Stimulated activated CD4-positive, alpha-beta T cell treated with anti-CD3 and anti-CD28 coated beads, Interleukin-4, amount 100 ng/mL, for 24 hours (primary cell): ENCODE measurements at places on chromosomes 3 and 15.

DNA sequence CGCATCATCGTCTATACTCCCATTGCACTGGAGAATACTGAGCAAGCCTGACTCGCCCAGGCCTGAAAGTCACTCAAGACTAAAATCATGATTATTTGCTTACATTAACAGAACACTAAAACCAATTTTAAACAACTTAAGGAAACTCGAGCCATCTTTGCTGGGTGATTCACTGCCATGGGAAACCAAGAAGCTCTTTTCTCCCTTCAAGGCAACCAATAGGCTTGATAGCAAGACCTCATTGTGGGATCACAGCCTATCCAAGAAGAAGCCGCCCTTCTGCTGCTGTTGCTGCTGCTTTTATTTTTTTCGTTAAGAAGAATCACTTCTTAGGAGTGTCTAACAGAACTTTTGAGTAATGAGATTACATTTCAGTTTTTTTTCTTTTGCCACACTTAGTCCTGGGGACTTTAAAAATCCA, 479.4 kb downstream of the FOXP1 start:
- DNase-seq: no peak

GRCh38 chr15:55256281-55257011, 33.2 kb downstream of the RAB27A start:
- no peak for DNase-seq

- no peak for DNase-seq
These were observed 278.4 kb upstream of the ZPLD1 start for GRCh38 chr3:102156426-102156825.

DNA sequence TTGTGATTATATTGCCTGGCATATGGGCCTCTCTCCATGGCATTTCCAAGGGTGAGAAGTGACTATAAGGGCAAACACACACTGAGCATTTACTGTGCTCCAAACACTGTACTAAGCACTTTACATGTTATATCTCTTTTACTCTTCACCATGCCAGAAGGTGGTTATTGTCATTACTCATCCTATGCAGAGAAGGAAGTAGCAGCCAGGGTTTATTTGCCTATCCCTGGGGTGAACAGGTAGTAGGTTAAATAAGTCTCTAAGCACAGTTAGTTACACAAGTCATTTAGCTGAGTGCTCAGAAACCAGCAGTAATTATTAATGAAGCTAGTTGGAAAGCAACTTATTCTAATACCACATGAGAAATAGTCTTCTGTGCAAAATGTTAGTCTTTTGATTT, 109.9 kb upstream of the SYNPR start:
- DNase-seq: no peak

DNA sequence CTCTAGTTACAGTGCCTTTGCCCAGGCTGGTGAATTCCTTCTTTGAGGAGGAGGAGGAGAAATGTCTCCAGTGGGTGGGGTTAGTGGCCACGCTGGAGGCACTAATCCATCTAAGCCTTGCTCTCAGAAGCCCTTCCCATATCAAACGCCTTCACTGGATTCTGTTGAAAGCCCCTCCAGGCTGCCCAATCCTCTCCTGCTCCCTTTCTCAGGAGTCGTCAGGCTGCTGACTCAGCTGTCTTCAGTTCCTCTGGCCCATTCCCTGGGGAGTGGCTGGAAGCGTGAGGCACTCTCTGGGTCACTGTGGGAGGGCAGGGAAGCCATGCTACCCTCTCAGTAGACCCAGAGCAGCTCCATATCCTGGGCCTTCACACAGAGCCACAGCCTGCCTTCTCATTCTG, 2.7 kb downstream of the AP2M1 start:
- no peak for DNase-seq

DNA sequence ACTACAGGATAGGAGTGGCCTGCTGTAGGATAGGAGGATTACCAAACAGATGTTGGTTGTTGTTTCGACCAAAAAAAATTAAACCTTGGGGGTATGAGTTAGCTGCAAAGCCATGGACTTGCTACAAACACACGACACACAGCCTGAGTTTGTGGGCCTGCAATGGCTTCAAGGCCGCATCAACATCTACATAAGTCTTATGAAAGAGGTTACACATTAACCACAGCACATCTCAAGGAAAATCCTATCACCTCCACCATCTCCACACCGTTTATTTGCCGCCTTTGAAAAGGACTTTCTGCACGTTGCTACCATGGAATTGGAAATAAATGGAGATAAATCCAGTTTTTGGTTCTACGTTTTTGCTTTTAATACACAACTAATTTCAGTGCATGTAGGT, 23.0 kb downstream of the LRIG1 start:
- DNase-seq: no peak

GRCh38 chr3:100008081-100008698, 106.1 kb downstream of the FILIP1L start:
- no peak for DNase-seq

DNA sequence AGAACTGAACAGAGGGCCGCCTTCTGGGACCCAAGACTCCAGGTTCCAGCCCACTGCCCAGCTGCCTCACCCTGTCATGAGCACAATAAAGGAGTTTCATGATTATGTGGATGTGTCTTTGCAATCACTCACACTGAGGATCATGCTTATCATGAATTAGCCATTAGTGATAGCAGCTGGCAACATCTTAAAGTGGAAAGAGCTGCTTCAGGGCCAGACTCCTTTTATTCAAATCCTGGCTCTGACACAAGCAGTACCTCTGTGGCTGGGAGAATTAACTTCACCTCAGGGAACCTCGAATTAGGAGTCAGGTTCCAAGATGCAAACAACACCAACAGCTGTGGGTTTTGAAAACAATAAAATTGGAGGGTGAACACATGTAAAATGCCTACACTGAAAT, 6.6 kb upstream of the SCAP start:
- no peak for DNase-seq

DNA sequence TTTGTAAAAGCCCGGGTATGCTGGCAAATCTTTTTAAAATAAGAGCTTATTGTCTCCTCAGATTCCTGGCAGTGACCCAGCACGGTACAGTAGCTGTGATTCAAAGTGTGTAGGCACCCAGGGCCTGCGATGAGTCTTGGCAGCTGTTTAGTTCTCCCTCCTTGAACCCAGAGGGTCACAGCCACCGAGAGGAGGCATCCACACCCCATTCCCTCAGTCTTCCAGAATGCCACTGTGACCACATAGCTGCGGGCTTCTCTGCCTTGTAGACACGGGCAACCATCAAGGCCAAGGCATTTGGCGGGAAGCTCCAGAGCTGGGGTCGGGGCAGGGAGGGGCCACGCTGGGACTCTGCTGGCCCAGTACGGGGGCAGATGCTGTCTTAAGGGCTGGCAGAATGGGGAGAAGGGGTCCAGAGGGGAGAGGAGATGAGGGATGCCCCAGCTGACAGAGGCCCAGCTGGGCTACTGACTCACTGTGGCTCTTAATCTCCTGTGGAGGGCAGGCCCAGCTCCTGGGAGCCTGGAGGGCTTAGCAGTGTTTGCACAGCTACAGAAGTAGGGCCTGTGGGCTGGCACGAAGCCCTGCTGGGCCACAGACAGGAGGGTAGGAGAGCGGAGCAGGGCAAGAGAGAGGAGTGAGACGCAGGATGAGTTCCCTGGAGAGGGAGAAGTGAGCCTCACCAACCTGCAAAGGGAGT, 68.8 kb upstream of the DLG1 start:
- no peak for DNase-seq

DNA sequence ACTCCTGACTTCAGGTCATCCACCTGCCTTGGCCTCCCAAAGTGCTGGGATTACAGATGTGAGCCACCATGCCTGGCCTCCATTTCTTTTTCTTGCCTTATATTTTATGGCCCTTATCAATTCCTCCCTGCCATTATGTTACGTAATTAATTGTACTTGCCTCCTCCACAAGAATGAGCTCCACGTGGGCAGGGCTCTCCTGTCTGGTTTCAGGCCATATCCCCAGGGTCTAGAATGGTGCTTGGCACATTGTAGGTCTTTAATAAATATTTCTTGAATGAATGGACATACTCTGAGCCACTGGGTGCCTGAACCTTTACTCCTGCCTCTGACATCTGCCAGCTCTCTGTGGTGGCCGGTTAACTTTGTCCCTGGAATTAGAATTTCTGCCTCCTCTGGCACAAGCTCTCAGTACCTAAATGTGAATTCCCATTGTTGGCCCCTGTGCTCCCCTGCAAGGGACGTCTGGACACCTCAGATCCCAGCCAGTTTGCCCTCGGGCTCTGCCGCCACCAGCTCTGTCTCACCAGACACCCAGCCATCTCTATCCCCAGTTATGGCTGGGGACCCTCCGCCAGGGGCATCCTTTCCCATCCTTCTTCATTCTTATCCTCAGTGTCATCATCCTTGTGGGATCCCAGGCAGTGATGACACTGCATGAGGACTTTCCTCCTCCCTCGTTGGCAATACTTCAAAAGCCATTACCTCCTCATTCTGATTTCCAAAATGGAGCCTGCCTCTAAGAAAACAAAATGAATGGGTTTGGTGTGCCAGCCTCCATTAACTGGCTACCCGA, 165.6 kb upstream of the SMAD3 start:
- DNase-seq: no peak

DNA sequence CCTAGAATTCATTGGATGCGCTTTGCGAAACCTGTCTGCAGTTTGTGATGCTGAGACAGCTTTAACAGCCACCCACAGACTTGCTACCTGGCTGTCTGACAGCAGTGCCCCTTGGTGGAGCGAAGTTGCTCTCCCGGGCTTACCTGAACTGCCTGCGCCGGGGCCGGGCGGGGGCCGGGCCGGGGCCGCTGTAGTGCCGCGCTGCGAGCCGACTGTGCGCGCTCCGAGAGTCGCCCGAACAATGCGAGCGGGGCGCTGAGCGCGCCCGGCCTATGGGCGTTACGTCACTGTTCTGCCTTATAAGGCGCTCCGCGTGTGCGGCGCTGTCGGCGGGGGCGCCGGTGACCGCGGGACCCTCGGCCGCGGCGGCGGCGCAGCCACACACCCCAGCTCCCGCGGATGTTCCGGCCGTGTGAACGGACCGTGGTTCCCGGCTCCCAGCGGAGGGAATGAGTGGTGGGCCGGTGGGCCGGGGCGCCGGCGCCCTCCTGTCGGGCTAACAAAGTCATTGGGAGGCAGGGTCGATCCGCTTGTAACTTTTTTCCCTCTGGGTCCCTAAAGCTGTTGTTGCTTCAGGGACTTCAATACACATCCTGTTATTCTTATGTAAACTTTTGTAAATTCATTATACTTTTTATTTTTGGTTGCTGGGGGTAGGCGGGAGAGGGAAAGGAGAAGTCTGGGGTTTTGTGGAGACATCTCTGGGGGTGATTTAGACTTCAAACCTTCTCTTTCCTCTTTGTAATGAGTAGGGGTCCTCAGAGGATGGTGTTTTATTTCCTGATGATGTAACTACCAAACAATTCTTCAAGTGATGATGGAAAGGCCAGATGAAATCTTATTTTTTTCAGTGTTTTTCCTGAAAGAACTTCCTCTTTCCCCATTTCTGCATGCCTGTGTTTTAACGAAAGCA, 58.5 kb downstream of the CMSS1 start:
- DNase-seq: peak; percentile 55

GRCh38 chr15:85581495-85581894, 201.1 kb downstream of the AKAP13 start:
- DNase-seq: peak; percentile 30

GRCh38 chr3:126448136-126448892, 27.4 kb downstream of the ZXDC start:
- DNase-seq: no peak

- no peak for DNase-seq
These were observed 50.7 kb downstream of the PROS1 start for GRCh38 chr3:93923006-93923405.

DNA sequence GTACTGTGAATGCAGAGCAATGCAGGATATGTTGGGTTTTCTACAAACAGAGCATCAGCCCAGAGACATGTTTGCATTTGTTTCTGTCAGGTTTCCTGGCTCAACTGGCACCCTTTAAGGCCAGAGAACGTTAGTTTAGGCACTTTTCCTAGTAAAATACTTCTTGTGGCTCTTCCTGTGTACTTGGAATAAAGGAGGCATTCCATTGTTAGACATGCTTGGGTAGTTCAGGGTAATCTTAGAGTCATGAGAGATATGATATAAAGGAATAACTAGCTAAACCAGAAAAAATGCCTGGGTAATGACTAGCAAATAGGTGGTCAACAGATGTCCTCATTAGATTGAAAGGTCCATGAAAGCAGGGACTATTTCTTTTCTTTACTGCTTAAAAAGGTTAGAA, 60.4 kb upstream of the RBM5 start:
- DNase-seq: no peak

DNA sequence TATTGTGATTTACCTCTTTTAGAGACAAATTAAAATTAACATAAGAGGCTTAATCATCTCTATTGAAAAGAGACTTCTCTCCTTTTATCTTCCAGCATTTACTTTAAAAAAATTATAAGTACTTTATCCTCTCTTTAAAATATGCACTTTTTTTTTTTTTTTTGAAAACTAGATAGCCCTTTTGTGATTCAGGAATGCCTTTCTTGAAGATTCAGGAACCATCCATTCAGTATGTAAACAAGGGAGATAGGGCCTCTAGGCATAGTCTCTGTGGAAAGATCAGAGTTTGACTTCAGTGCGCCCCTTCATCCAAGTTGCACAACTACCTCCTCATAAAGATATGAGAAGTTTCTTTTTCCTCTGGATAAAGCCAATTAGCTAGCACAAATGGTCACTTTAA, 1163.7 kb downstream of the SI start:
- DNase-seq: no peak

GRCh38 chr3:172698631-172699030, 12.2 kb downstream of the NCEH1 start:
- no peak for DNase-seq

GRCh38 chr15:23518104-23518503, 47.4 kb upstream of the MKRN3 start:
- no peak for DNase-seq

DNA sequence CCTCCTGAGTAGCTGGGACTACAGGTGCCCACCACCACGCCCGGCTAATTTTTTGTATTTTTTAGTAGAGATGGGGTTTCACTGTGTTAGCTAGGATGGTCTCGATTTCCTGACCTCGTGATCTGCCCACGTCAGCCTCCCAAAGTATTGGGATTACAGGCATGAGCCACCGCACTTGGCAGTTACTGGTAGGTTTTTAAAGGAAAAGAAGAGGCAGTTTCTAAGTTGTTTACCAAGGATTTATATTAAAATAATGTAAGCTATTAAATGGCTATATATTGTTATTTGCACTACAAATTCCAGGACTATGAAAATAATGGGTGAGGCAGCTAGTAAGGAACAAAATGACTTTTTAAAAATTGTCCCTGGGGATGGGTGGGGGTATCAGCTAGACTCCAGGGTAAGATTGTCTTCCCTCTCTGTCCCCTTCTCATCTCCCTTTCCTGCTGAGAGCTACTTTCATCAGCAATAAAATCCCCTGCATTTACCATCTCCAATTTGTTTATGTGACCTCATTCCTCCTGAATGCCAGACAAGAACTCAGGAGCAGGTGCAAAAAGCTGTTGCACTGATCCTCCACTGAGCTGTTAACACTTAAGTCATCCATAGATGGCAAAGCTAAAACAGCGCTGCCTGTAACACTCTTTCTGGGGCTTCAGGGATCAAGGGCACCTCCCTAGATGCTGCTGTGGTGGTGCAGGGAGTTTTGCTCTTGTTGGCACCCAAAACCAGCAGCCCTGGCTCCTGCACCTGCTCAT, 165.2 kb downstream of the ZPLD1 start:
- no peak for DNase-seq
